Stimulated activated CD4-positive, alpha-beta T cell treated with anti-CD3 and anti-CD28 coated beads, TNF-alpha, amount 100 ng/mL, for 24 hours (primary cell): ENCODE measurements at places on chromosomes 11 and 22.

GRCh38 chr11:77085652-77086051 is 17.0 kb upstream of the OMP start:
- DNase-seq = no peak

- no peak for DNase-seq
Observed at GRCh38 chr11:1017269-1018005, 19.1 kb downstream of the MUC6 start.

- no peak for DNase-seq
Observed at GRCh38 chr11:69892237-69892985, 73.2 kb upstream of the FGF3 start.

- no peak for DNase-seq
Observed at GRCh38 chr11:46335890-46336562, 11.2 kb upstream of the DGKZ start.

DNA sequence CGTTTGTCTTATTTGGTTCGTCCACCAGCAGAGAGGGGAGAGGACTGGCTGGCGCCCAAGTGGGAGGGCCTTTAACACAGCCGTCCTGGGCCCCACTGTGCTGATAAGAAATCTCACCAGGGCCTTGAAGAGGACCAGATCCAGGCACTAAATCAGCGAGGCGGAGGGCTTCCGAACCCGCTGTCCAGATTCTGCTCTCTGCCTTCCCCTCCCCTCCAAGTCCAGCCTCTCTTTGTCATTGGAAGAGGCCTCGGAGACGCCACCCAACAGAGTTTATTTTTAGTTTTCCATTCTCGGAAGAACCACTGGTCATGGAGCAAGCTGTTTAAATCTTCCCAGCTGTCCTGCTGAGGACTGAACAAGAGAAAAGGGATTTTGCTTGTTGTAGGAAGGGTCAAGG is 9.3 kb upstream of the FXYD6 start:
- DNase-seq = no peak

DNA sequence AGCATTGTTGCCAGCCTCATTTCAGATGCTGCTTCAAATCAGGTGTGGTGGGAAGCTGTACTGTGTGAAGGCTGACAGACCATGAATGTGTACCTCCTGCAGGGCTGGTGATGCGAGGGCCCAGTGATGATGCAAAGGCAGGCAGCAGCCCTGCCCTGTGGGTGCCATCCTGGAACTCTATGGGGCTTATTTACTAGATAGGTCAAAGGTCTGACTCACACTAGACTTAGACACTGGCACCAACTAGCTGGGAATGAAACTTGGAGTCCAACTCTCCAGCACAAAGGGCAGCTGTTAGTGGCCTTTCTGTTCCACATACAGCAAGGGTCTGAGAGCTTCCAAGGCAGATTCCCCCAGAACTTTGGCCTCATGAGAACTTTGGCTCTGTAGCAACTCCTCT is 138.4 kb downstream of the TTC17 start:
- no peak for DNase-seq

- DNase-seq = no peak
Observed at GRCh38 chr22:46739094-46739870, 1.2 kb upstream of the CERK start.

DNA sequence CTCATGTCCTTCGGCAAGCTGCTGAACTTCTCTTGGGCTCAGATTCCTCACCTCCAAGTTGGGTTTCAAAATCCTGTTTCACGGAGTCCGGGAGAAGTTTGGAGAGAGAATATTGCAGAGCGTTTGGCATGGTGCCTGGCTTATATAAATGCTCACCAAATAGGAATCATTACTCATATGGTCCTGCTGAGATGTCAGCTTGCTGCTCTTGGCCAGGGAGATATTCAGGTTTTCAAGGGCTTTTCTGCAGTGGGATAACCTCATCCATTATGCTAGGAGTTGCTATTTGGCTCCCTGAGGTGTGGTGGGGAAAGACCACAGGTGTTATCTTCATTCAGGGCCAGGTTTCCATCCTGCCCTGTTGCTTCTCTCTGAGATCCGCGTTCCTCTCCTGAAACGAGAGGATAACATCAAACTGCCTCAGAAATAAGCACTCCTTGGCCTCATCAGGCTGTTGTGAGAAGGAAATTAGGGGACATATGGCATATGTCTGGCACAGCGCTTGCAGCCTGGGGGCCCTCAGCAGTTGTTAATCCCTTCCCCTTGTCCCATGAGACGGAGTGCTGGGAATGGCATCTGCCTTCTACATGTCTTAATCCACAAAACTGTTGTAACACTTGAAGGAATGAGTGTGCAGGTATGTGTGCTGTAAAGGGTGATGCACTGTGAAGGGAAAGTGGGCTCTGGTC is 29.9 kb upstream of the ACER3 start:
- no peak for DNase-seq

DNA sequence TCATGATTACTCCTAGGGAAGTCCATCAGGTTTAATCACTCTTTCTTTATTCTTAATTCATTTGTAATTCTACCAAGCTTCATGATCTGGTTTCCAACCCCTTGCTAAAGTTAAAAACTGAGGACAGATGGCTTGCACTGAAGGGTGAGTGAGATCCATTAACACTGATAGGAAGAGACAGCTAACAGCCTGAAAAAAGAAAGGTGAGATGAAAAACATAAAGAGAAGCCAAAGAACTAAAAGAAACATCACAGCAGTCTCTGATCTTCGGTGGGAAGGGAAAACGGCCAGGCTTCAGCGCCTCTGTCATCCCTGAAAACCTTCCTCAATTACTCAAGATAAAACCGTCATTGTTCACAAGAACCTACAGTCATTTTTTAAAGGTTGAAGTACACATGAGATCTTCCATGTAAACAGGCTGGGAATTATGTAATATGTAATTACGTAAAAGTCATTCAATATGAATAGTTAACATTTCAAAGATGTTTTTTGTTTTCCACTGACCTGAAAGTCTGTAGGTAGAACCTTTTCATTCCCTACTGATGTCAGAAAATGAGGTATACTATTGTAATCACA is 41.3 kb downstream of the VSIG10L2 start:
- DNase-seq = no peak

GRCh38 chr11:126732981-126733380 is 267.6 kb downstream of the KIRREL3 start:
- DNase-seq = no peak

DNA sequence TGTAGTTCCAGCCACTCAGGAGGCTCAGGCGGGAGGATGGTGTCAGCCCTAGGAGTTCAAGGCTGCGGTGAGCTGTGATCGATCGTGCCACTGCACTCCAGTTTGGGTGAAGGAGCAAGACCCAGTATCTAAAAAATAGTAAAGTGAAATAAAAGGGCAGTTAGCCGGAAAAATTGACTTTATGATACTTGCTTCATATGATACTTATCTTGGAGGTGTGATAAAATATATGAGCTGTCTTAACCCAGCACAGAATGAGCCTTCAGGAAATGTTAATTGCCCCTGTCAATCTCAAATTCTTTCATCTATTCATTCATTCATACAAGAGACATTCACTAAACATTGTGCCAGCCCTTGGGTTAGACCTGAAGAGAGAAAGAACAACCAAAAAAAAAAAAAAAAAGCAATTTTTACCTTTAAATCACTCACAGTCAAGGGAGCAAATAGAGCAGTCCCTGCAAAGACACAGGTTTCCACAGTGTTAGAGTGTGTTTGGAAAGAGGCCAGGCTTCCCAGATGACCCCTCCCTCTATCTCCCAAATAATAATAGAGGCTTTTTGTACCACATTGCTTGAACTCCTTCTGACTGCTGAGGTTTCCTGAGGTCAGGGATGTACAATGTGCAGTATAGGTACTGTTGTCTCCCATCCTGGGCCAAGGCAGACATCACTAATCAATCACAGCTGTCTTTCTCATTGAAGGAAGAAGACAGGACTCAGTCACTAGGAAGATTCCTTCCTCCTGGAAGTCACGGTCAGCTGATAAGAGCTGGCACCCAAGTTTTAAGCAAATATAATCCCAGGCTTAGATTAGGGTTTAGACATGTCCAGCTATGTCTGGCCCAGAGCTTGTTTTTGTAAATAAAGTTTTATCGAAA is 454.6 kb downstream of the MIAT start:
- no peak for DNase-seq

GRCh38 chr22:25841775-25842174 is 99.8 kb downstream of the MYO18B start:
- DNase-seq = no peak

DNA sequence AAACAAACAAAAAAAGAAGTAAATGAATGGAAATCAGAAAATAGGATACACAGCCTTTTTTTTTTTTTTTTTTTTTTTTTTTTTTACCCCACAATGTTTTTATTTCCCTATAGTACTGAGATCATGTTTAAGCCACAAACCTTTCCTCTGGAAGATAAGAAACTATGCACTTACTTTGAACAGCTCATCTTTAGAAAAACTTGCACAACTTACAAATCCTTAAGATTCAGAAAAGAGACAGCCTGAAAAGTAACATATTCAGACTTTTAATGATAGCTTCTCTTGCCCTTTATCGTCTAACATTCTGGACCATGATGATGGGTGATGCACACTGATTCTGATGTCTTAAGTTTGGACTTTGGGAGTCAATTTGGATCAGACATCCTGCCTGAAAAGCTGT is 80.3 kb downstream of the TNRC6B start:
- DNase-seq = no peak

GRCh38 chr11:122723576-122723975 is 68.1 kb downstream of the UBASH3B start:
- peak; percentile 55 for DNase-seq

DNA sequence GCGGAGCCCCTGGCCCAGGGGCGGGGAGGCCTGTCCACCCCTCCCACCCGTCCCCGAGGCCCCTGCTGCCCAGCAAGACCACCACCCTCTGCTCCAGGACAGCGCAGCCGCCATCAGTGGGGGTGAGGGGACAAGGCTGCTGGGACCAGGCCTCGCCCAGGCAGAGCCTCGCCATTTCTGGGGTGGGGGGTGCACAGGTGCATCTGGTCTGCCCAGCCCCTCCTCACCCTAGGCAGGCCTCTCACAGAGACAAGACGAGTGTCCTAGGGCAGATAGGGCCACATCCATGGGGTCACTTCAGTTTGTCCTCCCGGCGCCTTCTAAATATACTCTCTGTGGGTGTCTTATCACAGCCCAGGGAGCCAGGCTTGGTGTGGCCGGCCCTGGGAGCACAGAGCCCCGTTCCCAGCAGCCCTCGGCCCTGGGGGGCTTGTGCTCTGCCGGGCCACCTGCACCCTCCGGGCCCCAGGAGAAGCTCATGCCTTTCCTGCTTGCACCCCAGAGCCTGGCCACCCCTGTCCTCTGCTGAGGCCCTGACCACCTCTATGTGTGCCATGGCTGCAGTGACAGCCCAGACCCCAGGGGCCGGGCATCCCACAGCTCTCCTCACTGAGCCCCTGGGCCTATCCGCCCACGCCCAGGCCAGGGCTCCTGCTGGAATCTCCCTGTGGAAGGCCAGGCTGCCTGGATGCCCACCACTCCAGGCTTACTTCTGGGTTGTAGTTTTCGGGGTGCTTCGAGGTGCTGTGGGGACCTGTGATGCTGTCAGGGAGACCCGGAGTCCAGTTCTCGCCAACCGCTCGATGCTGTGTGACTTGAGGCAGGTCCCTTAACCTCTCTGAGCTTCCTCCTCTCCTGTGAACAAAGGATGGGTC is 70.8 kb downstream of the KCNQ1 start:
- no peak for DNase-seq

- DNase-seq = no peak
Observed at GRCh38 chr22:23844739-23845202, 6.0 kb upstream of the DERL3 start.
